ENCODE measurements at places on chromosomes 5 and 9. TPM values are rescaled to one million over a fixed set of nuclear protein-coding genes. Genes with fewer than 3 reads are reported as not detected.

- no peak overlapping the region for H3K4me3 ChIP-seq
- DNase-seq = no peak
- H3K27me3 ChIP-seq = no peaks in the 10 kb centered on the region
Observed at GRCh38 chr5:66666778-66667177, 70.6 kb downstream of the MAST4 start.

GRCh38 chr9:110116543-110116885 lies 91.4 kb downstream of the C9orf152 start:
- no peak overlapping the region for H3K27ac ChIP-seq
- no peak for DNase-seq
- H3K36me3 ChIP-seq = no peaks in the 10 kb centered on the region
- H3K4me1 ChIP-seq = peaks cover 6% of the 10 kb centered on the region
- H3K4me3 ChIP-seq = no peak overlapping the region

GRCh38 chr5:102154291-102154690 lies 141.8 kb downstream of the SLCO4C1 start:
- H3K4me1 ChIP-seq = no peaks in the 10 kb centered on the region
- H3K27ac ChIP-seq = no peak overlapping the region
- no peaks in the 10 kb centered on the region for H3K36me3 ChIP-seq
- no peak overlapping the region for H3K4me3 ChIP-seq
- no peaks in the 10 kb centered on the region for H3K27me3 ChIP-seq

DNA sequence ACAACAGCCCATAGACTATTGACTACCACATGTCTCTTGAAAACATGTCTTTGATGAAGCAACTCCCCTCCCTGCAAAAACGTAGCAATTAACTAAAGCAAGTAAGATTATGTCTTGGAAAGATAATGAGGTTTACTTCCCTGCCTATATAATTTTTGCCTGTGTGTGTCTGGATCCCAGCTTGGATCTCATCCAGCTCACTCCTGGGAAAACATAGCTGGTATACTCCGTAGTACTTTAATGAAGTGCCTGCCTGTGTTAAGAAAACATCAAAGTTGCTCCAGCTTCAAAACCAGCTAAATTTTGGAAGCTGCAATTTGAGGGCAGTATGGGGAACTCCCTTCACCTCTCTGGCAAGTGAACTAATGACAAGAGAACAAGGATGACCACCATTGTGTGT lies 182.6 kb upstream of the C9orf72 start:
- H3K4me1 ChIP-seq = no peaks in the 10 kb centered on the region
- H3K27ac ChIP-seq = no peak overlapping the region
- H3K4me3 ChIP-seq = no peak overlapping the region

GRCh38 chr5:72951671-72952468 lies 4.0 kb upstream of the FCHO2 start:
- no peak for DNase-seq
- H3K4me1 ChIP-seq = no peaks in the 10 kb centered on the region
- H3K27me3 ChIP-seq = no peaks in the 10 kb centered on the region
- H3K4me3 ChIP-seq = no peak overlapping the region

- H3K4me3 ChIP-seq = no peak overlapping the region
- no peaks in the 10 kb centered on the region for H3K4me1 ChIP-seq
- no peaks in the 10 kb centered on the region for H3K27me3 ChIP-seq
- no peak for DNase-seq
- H3K27ac ChIP-seq = no peak overlapping the region
Observed at GRCh38 chr5:107472620-107473064, 198.1 kb downstream of the EFNA5 start.

DNA sequence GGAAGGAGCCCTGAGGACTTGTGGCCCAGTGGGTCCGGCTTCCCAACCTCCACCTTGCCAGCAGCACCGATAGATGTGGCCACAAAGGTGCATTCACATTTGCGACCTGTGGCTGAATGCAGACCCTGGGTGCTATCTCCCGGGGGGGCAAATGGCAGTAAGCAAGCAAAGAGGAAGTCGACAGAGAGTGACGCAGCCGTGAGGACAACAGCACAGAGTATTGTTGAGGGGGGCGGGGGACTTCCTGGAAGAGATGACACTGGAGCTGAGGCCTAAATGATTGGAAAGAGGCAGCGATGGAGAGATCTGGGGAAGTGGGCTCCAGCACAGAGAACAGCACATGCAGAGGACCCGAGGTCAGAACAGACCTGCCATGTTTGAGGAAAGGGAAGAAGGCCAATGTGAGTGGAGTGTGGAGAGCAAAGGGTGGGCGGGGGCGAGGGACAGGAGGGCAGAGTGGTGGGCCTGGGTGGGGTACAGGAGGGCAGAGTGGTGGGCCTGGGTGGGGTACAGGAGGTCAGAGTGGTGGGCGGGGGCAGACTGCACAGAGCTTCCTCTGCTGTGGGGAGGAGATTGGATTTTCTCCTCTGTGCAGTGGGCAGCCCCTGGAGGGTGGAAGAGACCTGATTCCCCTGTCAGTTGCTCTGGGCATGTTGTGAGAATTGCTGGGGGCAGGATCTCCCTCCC lies 42.6 kb downstream of the ADAMTS2 start:
- DNase-seq = no peak
- peaks cover 8% of the 10 kb centered on the region for H3K4me1 ChIP-seq
- no peaks in the 10 kb centered on the region for H3K36me3 ChIP-seq
- H3K27ac ChIP-seq = no peak overlapping the region

DNA sequence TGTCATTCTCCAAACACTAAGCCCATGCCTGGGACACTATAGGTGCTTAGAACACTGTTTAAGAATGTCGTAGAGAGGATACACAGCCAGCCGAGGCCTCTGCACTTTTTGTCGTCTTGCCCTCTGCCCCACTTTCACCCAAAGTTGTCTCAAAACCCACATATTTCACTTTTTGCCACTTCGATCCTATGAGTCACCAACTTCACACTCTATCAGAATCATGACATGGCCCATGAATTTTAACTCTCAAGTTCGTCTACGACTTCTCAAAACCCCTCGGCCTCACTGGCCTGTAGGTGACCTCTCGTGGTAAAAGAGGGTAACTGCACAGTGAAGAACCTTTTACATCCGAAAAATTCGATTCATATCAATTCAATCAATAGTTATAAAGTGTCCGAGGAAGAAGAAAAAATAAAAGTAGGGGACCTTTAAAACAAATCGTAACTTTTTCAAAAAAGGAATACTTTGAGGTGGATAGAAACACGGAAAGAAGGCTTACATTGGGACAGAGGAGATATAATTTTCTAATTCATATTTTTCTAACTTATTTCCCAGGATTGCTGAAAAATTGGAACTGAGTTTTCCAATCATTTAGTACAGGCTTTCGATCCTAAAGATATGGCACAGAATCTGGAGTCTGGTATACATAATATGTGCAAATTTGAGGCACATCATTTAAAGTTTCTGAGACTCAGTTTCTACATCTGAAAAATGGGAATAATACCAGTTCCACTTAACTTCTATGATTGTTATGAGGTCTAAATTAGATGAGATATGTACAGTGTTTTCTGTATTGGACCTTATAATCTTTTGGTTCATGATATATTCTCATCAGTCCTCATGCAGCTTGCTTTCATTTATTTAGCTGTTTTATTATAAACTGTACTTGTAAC lies 122.6 kb downstream of the APBA1 start:
- H3K36me3 ChIP-seq = no peaks in the 10 kb centered on the region
- DNase-seq = no peak
- no peaks in the 10 kb centered on the region for H3K27me3 ChIP-seq
- no peaks in the 10 kb centered on the region for H3K4me1 ChIP-seq

GRCh38 chr9:16211946-16212345 lies 658.5 kb downstream of the BNC2 start:
- H3K36me3 ChIP-seq = no peaks in the 10 kb centered on the region
- H3K4me1 ChIP-seq = peaks cover 17% of the 10 kb centered on the region
- DNase-seq = peak; percentile 71
- H3K4me3 ChIP-seq = no peak overlapping the region
- no peaks in the 10 kb centered on the region for H3K27me3 ChIP-seq

GRCh38 chr5:51859624-51860023 lies 476.4 kb downstream of the ISL1 start:
- no peaks in the 10 kb centered on the region for H3K27me3 ChIP-seq
- H3K4me1 ChIP-seq = no peaks in the 10 kb centered on the region
- no peak overlapping the region for H3K4me3 ChIP-seq
- no peaks in the 10 kb centered on the region for H3K36me3 ChIP-seq
- no peak overlapping the region for H3K27ac ChIP-seq

DNA sequence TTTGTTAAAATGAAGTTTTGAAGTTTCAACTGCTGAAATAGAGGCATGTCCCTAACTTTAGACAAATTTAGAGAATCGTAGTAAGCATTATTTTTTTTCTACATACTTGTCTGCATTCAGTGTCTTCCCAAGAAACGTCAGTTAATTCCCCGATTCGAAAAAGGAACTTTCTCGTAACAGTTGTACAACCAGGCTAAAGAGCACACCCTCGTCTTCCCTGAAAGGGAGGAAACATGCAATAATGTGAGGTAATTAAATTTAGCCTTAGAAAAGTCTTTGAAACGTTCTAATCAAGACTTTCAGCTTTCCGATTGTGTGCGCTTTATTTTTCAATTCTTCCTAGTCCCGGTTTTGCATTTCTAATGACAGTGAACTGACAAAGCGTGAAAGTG lies 374 bp upstream of the SLC1A3 start:
- DNase-seq = no peak
- no peak overlapping the region for H3K27ac ChIP-seq
- no peaks in the 10 kb centered on the region for H3K4me1 ChIP-seq
- H3K27me3 ChIP-seq = no peaks in the 10 kb centered on the region

DNA sequence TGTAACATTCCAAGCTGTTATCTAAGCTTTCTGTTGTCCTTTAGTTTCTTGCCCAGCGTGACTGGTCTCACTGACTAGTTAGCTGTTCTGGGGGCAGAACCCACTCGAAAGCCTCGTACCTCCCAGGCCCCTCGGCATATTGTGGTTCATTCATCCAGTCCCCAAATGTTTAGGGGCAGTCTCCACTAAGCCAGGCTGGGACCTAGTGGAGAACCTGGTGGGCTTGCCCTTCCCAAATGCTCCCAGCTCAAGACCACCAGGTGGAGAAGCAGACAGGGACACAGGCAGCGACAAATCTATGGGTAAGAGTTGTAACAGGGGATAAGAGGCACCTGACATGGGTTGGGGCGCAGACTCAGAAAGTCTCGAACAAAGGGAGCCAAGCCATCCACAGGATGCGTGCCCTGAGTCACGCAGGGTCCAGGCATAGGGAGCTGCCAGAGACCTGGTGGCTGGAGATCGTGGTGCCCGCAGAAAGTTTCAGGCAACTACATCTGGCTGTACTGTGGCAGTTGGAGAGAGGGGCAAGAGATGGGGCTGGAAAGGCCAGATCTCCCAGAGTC lies 851 bp upstream of the EEIG1 start:
- H3K4me1 ChIP-seq = peaks cover 15% of the 10 kb centered on the region
- H3K27me3 ChIP-seq = no peaks in the 10 kb centered on the region
- DNase-seq = no peak
- no peaks in the 10 kb centered on the region for H3K36me3 ChIP-seq
- peak overlapping the region; percentile 89 for H3K4me3 ChIP-seq

DNA sequence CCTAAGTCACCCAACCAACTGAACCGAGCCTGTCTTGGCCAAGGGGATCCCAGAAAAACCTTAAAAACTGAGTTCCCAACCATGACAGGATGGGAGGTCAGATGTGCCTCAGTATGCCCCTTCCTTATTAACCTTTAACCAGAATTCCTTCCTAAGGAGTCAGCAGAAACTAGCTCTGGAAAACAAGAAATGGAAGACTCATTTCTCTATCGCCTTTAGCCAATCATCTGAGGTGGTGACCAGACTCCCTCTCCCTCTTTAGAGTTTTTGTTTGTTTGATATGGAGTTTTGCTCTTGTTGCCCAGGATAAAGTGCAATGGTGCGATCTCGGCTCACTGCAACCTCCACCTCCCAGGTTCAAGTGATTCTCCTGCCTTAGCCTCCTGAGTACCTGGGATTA lies 37.5 kb downstream of the SLC28A3 start:
- H3K36me3 ChIP-seq = no peaks in the 10 kb centered on the region
- no peak for DNase-seq
- no peak overlapping the region for H3K27ac ChIP-seq
- no peaks in the 10 kb centered on the region for H3K4me1 ChIP-seq

DNA sequence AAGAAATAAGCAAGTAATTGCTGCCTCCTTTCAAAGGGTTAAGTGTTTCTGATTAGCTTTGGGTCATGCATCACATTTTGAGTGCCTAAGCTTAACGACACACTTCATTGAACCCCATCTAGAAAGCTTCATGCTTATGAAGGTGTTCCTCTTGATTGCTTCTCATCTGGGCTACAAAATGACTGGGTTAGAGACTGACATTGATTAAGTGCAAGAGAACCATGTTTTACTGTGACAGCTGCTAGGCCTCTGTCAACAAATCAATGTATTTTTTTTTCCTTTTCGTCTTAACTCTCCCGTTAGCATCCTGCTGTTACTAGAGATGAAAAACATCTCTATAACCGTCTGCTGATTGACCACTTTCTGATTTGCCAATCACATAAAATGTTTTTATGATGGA lies 725.0 kb downstream of the TLE1 start:
- H3K4me3 ChIP-seq = no peak overlapping the region
- H3K27me3 ChIP-seq = no peaks in the 10 kb centered on the region
- no peak overlapping the region for H3K27ac ChIP-seq
- no peak for DNase-seq
- no peaks in the 10 kb centered on the region for H3K36me3 ChIP-seq

DNA sequence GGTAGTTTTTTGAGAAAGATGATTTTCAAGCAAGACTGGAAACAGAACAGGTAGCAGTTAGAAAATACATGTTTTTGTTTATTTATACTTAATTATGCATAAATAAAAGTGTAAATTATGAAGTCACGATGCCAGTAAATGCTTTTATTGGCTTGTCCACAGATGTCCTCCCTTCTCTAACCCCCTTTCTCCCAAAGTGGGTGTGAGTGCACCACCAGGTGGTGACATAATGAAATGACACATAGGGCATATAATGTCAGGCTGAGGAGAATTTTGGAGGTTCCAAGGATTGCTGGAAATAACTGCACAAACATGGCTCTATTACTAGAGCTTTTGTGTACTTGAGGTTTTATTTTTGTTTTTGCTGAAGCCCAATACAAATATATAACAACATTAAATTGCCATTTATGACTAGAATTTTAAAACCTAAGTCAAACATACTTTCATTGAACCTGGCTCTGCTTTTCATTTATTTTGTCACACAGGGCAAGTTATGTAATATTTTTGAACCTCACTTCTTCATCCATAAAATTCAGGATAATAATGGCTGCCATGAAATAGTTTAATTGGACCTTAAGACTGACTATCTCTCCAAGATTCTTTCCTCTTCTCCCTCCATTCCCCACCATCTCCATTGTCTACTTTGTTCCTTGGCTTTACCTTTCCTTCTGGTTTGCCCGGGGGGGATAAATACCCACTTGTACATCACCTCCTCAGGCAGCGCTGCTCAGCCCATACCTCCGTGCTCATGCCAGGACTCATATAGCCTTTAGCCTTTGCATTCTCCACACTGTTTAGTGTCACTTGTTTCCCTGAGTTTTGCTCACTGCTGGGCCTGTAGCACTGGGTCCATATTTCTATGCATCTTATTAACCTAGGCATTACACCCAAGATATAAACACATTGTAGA lies 168.8 kb downstream of the PDE4D start:
- H3K4me1 ChIP-seq = no peaks in the 10 kb centered on the region
- H3K36me3 ChIP-seq = no peaks in the 10 kb centered on the region
- DNase-seq = no peak
- no peak overlapping the region for H3K27ac ChIP-seq

- H3K27ac ChIP-seq = no peak overlapping the region
- H3K36me3 ChIP-seq = no peaks in the 10 kb centered on the region
- no peak for DNase-seq
Observed at GRCh38 chr9:134331186-134332025, 5.2 kb downstream of the RXRA start.

Gene SPINK13
- 2.2 TPM for total RNA-seq

Gene CARTPT
- total RNA-seq = 0.63 TPM

Gene PRRX2
- 4.0 TPM for total RNA-seq

Gene SOX30
- total RNA-seq = not detected

Gene KLHL9
- 35.9 TPM for total RNA-seq

Gene DBH
- total RNA-seq = not detected

Gene OMD
- 32.6 TPM for total RNA-seq

Gene REEP2
- 6.1 TPM for total RNA-seq

Gene GABRA1
- total RNA-seq = not detected

Gene HAVCR2
- 2.1 TPM for total RNA-seq

Gene PITX1
- total RNA-seq = not detected

Measured in ovary (tissue), 10 donors.